Heart right ventricle (tissue), 16 donors: ENCODE measurements at places on chromosomes 6 and 20. TPM values are rescaled to one million over a fixed set of nuclear protein-coding genes. Genes with fewer than 3 reads are reported as not detected.

DNA sequence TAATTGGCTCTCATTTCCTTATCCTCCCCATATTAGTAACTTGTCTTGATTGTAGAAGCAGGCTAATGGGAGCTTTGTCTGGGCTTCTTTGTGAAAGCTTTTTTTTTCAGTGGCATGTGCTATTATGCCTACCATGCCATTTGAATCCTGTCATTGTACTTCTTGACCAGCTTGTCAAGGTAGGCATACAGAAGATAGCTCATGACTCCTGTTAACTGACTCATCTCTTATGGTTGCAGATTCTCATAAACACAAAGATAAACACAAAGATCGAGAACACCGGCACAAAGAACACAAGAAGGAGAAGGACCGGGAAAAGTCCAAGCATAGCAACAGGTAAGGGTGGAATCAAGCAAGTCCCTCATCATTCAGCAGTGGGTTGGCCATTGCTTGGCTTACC, 32.5 kb downstream of the TOP1 start:
- no peak for DNase-seq

- no peak for DNase-seq
Observed at GRCh38 chr6:135182071-135183001, 1.2 kb downstream of the MYB start.

DNA sequence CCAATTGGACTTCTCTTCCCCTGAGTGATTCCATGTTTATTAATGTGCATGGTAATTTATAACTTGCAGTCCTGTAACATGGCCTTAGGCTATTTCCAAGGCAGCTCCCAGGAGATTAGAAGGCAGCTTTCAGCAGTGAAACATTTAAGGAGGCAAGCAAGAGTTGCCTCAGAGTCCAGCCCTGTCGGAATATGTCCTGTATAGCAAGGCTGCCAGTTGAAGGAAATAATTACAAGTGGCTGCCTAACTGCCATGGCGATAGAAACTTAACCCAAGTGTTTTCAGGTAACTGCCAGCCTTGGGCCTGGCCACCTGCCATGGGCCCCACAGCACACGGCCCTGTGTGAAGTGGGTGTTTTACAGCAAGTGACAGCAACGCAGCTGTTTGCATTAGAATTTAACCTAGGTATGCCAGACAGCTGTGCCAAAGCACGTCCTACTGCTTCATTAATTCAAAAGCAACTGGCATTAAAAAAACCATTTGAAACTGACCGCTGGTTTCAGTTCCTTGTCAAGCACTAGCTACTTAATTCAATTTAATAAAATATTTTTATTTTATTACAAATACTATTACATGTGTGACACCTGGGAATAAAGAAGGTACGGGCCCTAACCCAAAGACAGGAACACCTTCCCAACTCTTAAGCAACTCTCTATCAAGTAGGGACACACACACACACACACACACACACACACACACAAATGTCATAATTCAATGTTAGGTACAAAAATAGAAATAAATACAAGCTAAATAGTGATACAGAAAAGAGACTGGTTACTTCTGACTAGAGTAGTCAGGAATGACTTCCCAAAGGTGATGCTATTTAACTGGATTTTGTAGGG, 151.8 kb upstream of the HEY2 start:
- peak; percentile 66 for DNase-seq

- peak; percentile 87 for DNase-seq
Observed at GRCh38 chr6:2989332-2990247, 10.1 kb upstream of the NQO2 start.

- no peak for DNase-seq
Observed at GRCh38 chr6:26319405-26320128, 45.4 kb upstream of the BTN3A2 start.

- DNase-seq = peak; percentile 53
Observed at GRCh38 chr20:31569163-31570020, 35.7 kb upstream of the ID1 start.

GRCh38 chr6:157594292-157594691, 213.3 kb downstream of the ZDHHC14 start:
- no peak for DNase-seq

GRCh38 chr6:74899416-74899815, 306.4 kb downstream of the COL12A1 start:
- DNase-seq = no peak

DNA sequence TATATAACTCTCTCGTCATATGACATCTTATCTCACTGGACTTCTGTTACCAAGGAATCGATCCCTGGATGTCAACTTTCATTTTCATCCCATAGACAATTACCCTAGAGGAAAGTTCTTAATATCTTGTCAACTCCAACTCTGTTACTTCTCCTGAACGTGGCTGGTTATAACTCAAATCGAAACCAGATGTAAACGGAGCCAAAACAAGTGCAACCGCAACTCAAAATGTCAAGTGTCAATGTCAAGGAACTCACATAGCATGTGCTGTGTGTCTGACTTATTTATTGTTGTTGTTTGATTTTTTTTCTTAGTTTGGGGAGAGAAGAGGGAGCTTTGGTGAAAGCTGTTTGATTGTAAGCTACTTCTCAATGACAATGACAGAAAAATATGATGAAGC, 108.6 kb downstream of the VIP start:
- DNase-seq = no peak

- DNase-seq = no peak
Observed at GRCh38 chr20:17675519-17676377, 6.3 kb downstream of the RRBP1 start.

DNA sequence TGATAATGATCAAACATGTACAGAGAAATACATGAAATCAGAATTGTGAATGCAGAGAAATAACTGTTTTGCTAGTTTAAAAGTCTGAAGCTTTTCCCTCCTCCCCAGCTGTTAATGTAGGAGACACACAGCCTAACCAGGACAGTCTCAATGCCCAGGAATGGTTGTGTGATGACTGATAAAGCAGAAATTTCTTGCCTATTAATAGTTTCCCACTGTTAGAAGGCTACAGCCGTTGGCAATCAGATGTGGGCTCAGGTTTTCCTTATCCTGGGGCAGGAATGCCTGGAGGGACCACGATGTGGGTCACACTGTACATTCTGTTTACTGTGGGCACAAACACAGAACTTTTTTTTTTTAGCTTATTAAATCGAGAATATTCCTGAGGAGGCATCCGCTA, 1.9 kb downstream of the PPP1R3D start:
- DNase-seq = no peak

GRCh38 chr6:36616893-36617521, 22.8 kb downstream of the SRSF3 start:
- no peak for DNase-seq

DNA sequence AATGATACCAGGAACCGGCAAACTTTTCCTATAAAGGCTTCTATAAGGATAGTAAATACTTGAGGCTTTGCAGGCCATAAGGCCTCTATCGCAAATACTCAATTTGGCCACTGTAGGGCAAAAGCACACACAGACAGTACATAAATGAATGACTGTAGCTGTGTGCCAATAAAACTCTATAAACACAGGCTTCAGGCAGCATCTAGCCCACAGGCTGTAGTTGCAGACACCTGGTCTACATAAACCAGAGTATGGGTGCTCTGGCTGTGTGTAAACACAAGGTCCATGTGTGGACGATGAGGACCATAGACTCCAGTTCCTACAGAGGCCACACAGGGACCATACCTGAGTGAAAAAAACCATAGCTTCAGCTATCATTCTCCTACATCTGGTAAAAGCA, 52.2 kb downstream of the ZMYND8 start:
- no peak for DNase-seq

GRCh38 chr20:16302818-16303217, 270.4 kb downstream of the KIF16B start:
- DNase-seq = no peak

DNA sequence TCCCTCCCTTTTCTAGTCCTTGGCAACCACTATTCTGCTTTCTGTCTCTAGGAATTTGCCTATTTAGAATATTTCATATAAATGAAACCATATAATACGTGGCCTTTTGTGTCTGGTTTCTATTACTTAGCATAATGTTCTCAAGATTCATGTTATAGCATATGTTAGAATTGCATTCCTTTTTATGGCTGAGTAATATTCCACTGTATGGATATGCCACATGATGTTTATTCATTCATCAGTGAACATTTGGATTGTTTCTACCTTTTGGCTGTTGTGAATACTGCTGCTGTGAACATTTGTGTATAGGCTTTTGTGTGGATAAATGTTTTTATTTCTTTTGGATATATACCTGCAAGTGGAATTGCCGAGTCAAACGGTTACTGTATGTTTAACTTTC, 7.1 kb downstream of the SLC9A8 start:
- DNase-seq = no peak

DNA sequence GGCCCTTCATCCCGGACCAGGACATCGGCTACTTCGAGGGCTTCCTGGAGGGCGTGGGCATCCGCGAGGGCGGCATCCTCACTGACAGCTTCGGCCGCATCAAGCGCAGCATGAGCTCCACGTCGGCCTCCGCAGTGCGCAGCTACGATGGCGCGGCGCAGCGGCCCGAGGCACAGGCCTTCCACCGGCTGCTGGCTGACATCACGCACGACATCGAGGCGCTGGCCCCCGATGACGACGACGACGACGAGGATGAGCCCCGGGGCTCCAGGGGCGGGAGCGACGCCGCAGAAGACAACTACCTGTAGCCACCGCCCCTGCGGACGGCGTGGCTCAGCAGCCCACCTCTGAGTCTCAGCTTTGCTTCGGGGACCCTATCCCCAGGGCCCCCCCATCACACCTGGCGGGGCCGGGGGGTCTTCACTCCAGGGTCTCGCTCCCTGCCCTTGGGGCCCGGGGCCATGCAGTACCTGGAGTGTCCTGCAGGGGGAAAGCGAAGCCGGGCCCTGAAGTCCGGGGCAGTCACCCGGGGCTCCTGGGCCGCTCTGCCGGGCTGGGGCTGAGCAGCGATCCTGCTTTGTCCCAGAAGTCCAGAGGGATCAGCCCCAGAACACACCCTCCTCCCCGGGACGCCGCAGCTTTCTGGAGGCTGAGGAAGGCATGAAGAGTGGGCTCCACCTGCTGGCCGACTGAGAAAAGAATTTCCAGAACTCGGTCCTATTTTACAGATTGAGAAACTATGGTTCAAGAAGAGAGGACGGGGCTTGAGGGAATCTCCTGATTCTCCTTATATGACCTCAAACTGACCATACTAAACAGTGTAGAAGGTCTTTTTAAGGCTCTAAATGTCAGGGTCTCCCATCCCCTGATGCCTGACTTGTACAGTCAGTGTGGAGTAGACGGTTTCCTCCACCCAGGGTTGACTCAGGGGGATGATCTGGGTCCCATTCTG, 20.8 kb upstream of the HCK start:
- DNase-seq = peak; percentile 87

- no peak for DNase-seq
Observed at GRCh38 chr20:22101606-22102005, 396.1 kb downstream of the PAX1 start.

- no peak for DNase-seq
Observed at GRCh38 chr6:73983367-73983766, 287.4 kb downstream of the CD109 start.

GRCh38 chr6:111980971-111981840, 72.7 kb upstream of the CCN6 start:
- no peak for DNase-seq

DNA sequence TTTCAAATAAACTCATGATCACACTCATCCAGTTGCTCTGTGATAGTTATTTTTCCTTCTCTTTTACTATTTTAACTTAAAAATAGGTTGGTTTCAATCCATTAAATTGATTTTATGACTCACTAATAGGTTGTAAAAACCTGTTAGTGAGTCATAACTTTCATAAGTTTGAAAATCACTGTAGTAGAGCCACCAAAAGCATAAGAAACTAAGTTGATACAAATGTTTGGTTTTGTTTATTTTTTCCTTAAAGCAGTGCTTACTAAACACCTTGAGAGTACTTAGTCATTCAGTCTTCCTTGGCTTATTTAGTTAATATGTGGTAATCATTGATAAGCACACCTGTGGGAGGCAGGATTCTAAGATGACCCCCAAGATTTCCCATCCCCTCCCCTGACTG, 312.1 kb upstream of the MAN1A1 start:
- DNase-seq = no peak

GRCh38 chr6:82204020-82204419, 43.5 kb downstream of the IBTK start:
- DNase-seq = no peak

DNA sequence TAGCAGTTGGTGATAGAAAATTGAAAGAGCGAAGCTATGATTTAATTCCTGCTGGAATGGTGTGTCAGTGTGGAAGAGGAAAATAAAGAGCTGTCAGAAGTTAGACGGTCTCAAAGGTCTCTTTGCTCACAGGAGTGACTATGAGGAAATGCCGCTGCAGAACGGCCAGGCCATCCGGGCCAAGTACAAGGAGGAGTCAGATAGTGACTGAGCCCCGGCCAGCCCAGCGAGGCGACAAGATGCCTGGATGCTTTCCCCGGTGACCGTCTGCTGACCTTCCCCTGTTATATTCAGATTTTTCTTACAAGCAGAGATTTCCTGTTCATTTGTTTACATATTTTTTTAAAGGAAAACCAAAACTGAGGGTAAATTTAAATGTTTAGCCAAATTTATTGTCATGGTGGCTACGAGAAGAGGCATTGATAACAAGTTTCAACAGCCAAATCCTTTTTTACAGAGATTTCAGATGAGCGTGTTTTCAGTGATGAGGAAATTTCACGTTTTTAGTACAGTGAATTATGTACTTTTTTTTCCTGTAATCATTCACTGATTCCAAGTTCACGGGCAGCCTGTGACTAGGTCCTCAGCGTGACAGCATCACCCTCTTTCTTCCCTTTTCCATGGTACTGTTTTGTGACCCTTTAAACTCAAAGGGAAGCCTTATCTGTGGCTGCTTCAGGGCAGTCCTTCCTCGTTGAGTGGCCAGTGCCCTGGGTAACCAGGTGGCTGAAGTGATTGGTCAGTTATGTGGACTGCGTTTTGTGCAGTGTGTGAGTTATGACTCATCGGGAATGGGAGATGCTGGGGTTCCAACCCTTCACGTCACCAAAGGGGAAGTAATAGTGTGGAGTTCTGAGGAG, 12.6 kb downstream of the DYNLT1 start:
- peak; percentile 81 for DNase-seq

Gene PTCRA
- 0.09 TPM for polyA plus RNA-seq

Gene EMILIN3
- 6.4 TPM for polyA plus RNA-seq

Gene SALL4
- polyA plus RNA-seq = 0.01 TPM

Gene HLA-DQA2
- polyA plus RNA-seq = not detected

Gene TSBP1
- polyA plus RNA-seq = not detected

Gene ESR1
- 0.29 TPM for polyA plus RNA-seq

Gene SYTL3
- 8.4 TPM for polyA plus RNA-seq

Gene ADAM33
- 71.8 TPM for polyA plus RNA-seq

Gene HLA-DQA1
- polyA plus RNA-seq = 5.9 TPM
